ENCODE measurements at places on chromosomes 11 and 22. TPM values are rescaled to one million over a fixed set of nuclear protein-coding genes. Genes with fewer than 3 reads are reported as not detected.

Gene CBX7
- total RNA-seq, result 58.7 TPM

Gene TRIM34
- 17.7 TPM for total RNA-seq

Gene MMP7
- total RNA-seq, result 0.34 TPM

Gene CENATAC
- 66.7 TPM for total RNA-seq

Gene PHLDB1
- total RNA-seq, result 84.2 TPM

Gene CRYBB1
- total RNA-seq, result 1.4 TPM

Gene FAM181B
- total RNA-seq, result not detected

Gene MS4A8
- not detected for total RNA-seq

Gene ACO2
- total RNA-seq, result 51.7 TPM

Gene POLD3
- 18.7 TPM for total RNA-seq

Gene AHNAK
- 327 TPM for total RNA-seq

Gene THAP12
- 39.6 TPM for total RNA-seq

Gene NPAS4
- not detected for total RNA-seq

Gene MRPL40
- total RNA-seq, result 21.2 TPM

Gene GDPD4
- not detected for total RNA-seq

Gene PDE3B
- 21.1 TPM for total RNA-seq

Gene SHANK3
- 174 TPM for total RNA-seq

Gene PGR
- 7.7 TPM for total RNA-seq

Gene GGTLC3
- not detected for total RNA-seq

Gene ASCL2
- total RNA-seq, result 3.0 TPM

Gene JHY
- total RNA-seq, result 5.5 TPM

Gene C11orf52
- total RNA-seq, result not detected

Gene MAML2
- 34.9 TPM for total RNA-seq

Gene RFPL1
- total RNA-seq, result not detected

Gene C11orf91
- not detected for total RNA-seq

Gene SYT8
- not detected for total RNA-seq

Gene RBMXL2
- 0.52 TPM for total RNA-seq

Gene PNPLA5
- not detected for total RNA-seq

Gene HEPN1
- not detected for total RNA-seq

Gene CHEK2
- total RNA-seq, result 10.6 TPM

Gene TMEM191C
- total RNA-seq, result 1.9 TPM

Gene F2
- not detected for total RNA-seq

Gene HEPHL1
- not detected for total RNA-seq

Gene THRSP
- not detected for total RNA-seq

Gene CD3G
- total RNA-seq, result 30.5 TPM

Gene LRP5
- 15.0 TPM for total RNA-seq

Gene GGTLC2
- total RNA-seq, result not detected

Gene BIK
- 1.7 TPM for total RNA-seq

Data from spleen (tissue), 13 donors.